GM23338 (cell line): ENCODE measurements at places on chromosomes 3 and 15. TPM values are rescaled to one million over a fixed set of nuclear protein-coding genes. Genes with fewer than 3 reads are reported as not detected.

DNA sequence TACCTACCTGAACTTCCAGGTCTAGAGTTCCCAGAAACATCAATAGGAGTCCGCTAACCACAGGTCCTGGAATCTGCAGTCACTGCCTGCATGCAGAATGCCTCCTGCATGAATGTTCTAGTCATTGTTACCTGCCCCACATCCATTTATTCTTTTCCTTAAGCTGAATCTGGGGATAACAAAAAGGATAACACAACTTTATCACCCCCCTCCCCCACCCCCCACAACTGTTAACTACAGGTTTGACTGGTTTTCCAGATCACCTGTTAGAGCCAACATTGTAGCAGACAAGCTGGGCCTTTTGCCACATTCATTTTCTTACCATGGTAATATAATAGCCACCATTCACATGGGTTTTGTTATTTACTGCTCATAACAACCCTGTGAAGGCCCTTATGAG is 4.6 kb upstream of the CTSH start:
- DNase-seq: no peak

DNA sequence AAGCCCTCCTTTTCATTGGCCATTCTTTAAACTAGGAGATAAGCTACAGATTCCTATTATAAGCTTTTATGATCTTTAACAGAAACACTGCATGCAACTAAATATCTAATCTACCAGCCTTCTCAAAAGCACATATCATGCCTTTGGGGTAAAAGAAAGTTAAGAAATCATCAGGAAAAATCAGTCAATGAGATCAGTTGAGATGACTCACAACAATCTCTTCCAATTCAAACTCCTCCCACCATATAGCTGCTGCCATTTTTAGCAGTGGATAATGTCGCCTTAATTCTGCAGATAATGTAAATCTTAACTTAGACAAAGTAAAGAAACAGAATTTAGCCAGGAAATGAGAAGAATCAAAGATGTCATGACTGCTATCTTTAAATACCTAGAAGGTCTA is 135.2 kb upstream of the BCL6 start:
- DNase-seq: no peak

- no peak for DNase-seq
Measured at GRCh38 chr3:38657369-38657768, 7.9 kb upstream of the SCN5A start.

GRCh38 chr3:17006132-17006852 is 121.5 kb downstream of the PLCL2 start:
- DNase-seq: no peak

Gene CILP
- not detected in 2 replicates for polyA plus RNA-seq
